OCI-M1 (cell line): ENCODE measurements at places on chromosomes 5 and 9.

DNA sequence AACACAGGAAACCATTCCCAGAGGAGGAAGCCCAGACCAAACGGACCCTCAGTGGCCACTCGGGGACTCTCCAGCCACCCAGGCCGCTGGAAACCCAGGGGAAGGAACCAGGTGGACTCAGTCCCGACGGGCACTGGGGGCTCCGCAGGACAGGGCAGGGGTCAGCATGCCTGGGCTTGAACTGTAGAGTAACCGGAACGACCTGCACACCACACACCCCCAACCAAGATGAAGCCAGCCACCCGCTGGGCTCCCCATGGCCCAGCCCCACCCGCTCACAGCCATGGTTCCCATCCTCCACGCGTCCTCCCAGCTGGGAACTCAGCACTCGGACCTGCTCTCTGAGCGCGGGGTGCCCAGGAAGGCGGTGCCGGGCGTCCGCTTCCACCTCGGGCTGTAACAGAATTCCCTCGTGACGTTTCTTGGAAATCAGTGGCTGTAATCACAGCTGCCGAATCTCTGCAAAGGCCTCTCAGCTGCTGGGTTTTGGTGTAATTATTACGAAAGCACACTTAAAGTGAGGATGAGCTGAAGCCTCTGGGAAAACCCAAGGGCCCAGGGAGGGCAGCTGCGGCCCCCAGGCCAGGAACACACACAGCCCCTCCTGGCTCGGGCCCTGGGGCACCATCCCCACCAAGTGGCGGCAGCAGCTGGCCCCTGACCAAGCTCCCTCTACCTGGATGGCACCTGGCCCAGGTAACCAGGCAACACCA lies 13.8 kb downstream of the NACC2 start:
- DNase-seq = no peak

- no peak for DNase-seq
Measured at GRCh38 chr9:36823466-36823865, 210.6 kb downstream of the PAX5 start.

DNA sequence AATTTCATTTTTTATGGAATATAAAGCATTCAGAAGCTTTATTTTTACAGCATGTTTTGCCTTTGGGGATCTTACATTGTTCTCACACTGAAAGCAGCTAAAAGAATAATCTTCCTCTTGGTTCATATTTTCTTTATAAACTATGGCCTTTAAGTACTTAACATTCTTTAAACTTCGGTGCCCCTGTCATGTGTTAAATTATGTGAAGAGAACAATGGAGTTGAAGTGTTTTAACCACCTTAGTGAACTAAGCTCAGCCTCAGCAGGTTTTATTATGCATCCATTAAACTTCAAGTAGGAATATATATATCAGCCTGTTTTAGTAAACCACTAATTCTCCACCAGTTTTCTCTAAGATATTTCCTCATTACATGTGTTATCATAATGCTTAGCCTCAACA lies 371.4 kb upstream of the CDH18 start:
- DNase-seq = no peak

DNA sequence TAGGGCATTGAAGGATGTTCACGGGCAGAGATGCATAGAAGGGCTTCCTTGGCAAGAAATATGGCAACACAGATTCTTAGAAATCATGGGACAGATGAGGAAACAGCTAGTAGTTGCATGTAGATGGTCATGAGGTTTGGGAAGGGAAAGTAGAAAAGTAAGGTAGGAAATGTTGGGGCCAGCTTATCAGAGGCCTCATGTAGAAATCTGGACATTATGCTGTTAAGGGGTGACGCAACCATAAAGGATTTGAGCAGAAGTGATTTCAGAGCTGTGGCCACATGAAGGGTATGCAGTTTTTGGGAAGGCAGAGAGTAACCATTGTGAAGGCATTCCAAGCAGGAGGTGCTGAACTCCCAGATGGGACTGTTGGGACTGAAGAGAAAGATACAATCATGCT lies 224.0 kb downstream of the ARHGAP26 start:
- peak; percentile 9 for DNase-seq

GRCh38 chr9:121782514-121783110 lies 131.2 kb downstream of the DAB2IP start:
- no peak for DNase-seq

GRCh38 chr5:136768457-136768856 lies 403.1 kb upstream of the TRPC7 start:
- DNase-seq = no peak

GRCh38 chr9:129225815-129226214 lies 47.8 kb upstream of the IER5L start:
- no peak for DNase-seq

- no peak for DNase-seq
Measured at GRCh38 chr5:178225174-178225573, 7.4 kb downstream of the PHYKPL start.

DNA sequence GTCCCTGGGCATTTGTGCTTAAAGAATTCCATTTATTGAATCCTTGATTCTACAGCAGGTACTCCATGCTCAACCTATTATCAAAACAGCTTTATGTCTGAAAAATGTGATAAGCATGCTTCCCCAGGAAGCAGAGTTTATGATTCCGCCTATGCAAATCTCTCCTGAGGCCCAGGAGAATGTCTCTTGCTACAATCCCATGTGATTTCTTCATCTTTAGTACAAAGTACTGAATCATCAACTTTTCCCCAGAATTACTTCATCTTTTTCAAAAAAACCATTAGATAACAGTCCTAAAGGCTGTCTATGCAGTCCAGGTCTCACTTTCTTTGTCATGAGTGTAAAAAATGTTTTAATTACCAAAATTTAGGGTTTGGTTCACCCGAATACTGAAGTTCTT lies 130.2 kb upstream of the ADAMTSL1 start:
- no peak for DNase-seq

GRCh38 chr5:153983885-153984284 lies 54.8 kb downstream of the FAM114A2 start:
- DNase-seq = peak; percentile 76

GRCh38 chr9:124242331-124243194 lies 15.2 kb upstream of the NEK6 start:
- DNase-seq = no peak

DNA sequence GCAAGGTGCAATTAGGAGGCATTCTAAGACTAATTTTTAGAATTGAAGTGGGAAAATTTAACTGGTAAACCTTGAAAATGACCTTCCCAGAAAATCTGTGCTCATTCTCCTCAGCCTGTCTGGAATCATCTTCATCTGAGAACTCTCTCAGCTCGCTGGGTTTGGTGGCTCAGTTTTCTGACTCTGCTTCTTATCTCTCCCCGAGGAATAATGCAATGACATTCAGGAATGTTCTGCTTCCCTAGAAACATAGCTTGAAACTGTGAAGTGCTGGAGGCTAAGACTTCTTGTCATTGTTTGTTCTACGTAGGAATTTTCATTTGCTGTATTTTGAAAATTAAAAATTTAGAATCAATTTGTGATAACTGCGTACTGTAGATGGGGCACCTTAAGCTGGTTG lies 86.6 kb downstream of the KCNN2 start:
- DNase-seq = no peak

DNA sequence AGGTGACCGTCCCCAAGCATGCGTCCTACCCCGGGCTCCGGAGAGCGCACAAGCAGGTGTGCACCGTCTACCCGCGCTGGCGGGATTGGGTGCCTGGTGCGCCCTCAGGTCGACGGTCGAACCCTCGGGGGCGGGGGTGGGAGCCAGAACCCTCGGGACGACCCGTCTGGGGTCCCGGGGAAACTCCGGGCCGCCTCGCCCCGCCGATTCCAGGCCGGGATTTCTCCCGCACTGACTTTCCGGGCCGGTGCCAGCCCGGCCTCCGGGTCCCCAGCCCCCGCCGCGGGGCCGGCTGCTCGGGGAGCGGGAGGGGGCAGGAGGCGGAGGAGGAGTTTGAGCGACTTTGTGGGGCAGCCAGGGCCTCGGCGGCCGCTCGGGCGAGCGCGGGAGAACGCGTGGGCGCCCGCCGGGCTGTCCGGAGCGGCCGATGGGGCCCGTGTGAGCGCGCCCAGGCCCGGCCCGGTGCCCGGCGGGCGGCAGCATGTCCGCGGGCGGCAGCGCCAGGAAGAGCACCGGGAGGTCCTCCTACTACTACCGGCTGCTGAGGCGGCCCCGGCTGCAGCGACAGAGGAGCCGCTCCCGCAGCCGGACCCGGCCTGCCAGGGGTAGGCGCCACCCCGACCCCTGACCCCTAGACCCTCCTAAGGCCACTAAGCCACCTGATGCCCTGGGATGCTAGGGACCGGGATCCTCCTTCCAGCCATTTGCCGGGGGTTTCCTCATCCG lies at the start of gene DAB2IP:
DAB2IP (plus strand) TSS at position 340 of the 726 bp plus-strand sequence; CDS start at position 482, 142 bp downstream.
- no peak for DNase-seq

GRCh38 chr5:32507738-32508434 lies 63.3 kb upstream of the ZFR start:
- DNase-seq = no peak

DNA sequence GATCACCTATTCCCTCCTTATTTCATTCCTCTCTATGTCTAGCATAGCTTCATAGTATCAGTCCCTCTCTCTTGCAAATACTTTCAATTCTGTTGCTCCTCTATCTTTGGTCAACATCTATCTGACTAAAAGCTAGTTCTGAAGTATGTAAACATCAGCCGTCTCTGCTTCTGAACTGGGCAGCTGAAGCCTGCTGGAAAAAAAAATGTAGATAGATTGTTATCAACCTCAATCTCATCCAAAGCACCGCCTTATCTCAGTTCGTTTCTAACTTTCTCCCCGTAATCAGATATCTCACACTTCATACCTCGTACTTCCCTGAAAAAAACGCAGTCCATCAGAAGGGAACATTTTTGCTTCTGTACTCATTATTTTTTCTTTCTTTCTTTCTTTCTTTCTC lies 4.5 kb upstream of the SEMA6A start:
- DNase-seq = no peak

- peak; percentile 25 for DNase-seq
Measured at GRCh38 chr5:10333154-10334006, 20.1 kb upstream of the MARCHF6 start.

DNA sequence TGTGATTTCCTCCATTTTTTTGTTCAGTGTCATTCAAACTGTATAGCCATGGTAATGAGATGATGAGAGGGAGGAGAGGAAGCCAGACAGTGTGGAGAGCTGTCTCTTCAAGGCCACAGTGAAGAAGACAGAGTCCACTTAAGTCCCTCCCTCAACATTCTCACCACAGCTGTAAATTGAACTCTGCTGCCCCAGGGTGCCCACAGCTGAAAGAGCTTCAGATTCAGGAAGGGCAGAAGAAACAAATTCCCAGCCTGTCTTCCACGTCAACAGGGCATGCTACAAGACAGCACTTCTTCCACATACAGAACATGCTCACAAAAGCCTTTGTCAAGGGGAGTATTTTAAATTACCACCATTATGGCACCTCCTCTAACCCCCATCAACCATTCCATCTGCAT lies 100.4 kb downstream of the KLHL3 start:
- DNase-seq = no peak

DNA sequence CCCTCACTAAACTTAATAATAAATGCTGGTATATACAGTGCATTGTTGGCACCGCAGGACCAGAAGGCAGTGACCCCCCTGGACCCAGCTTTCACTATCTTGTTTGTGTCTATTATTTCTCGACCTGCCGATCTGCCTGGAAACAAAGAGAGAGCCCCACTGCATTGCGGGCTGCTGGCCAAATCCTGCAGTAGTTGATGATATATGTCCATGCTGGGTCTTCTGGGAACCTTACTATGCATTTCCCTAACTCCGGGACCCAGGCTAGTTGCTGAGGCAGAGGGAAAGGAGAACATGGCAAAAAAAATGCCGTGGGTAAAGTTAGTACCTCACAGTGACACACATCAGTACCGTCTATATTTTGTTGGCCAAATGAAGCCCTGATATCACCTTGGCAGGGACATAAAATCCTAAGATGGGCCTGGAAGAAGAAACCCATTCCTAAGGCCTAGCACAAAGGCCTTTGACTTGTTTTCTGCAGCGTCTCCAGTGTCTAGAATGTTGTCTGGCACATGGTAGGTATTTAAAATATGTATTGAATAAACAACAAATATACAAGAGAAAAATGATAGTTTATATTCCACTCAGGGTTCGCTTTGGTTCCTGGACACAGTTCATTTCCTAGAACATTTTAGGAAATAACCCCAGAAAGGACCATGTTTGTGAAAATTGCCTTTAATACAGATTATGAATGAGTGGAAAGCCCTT lies 46.1 kb downstream of the NMUR2 start:
- DNase-seq = no peak

GRCh38 chr9:69279084-69279731 lies 45.8 kb upstream of the ENTREP1 start:
- no peak for DNase-seq

DNA sequence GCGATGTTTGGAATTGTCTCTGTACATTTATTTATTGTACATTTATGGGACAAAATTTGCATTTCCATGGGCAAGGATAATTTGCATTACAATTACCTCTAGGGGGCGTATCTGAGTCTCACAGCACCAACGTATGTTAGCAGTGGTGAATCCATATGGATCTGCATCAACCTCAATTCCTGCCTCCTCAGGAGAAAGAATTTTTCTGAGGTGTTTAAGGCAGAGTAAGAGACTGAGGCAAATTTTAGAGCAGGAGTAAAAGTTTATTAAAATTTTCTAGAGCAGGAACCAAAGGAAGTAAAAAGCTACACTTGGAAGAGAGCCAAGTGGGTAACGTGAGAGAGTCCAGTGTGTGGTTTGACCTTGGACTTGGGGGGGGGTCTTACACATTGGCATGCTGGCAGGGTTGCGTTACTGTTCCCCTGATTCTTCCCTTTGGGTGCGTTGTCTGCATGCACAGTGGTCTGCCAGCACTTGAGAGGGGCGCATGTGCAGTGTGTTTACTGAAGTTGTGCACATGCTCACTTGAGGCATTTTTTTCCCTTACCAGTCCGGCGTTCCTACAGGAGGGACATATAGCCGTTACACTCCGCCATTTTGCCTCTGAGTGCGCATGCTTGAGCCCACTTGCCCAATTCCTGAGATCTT lies 21.0 kb upstream of the RAB14 start:
- peak; percentile 73 for DNase-seq
